ENCODE measurements at places on chromosomes 12 and 14. TPM values are rescaled to one million over a fixed set of nuclear protein-coding genes. Genes with fewer than 3 reads are reported as not detected.

The DPY19L2 gene
- 11.5 TPM for polyA plus RNA-seq

The VDR gene
- not detected for polyA plus RNA-seq

The PTPRQ gene
- not detected for polyA plus RNA-seq

The CISTR gene
- not detected for polyA plus RNA-seq

The RNU4-1 gene
- not detected for polyA plus RNA-seq
